ENCODE measurements at places on chromosomes 7 and 10.

DNA sequence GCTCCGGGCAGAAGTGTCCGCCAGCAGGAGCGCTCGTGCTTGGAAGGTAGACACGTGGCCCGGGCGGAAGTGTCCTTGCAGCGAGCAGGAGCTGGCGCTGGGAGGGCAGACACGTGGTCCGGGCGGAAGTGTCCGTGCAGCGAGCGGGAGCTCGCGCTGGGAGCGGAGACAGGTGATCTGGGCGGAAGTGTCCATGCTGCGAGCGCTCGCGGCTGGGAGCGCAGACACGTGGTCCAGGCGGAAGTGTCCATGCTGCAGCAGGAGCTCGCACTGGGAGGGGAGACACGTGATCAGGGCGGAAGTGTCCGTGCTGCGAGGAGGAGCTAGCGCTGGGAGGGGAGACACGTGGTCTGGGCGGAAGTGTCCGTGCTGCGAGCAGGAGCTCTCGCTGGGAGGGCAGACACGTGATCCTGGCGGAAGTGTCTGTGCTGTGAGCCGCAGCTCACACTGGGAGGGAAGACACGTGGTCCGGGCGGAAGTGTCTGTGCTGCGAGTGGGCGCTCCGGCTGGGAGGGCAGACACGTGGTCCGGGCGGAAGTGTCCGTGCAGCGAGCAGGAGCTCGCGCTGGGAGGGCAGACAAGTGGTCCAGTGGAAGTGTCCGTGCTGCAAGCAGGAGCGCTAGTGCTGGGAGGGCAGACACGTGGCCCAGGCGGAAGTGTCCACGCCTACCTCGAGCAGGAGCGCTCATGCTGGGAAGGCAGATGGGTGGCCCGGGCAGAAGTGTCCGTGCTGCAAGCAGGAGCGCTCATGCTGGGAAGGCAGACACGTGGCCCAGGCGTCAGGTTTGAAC lies 41.1 kb upstream of the PRKAR1B start:
- no peak for DNase-seq

GRCh38 chr10:18414061-18414460 lies 237.3 kb downstream of the NSUN6 start:
- no peak for DNase-seq

- no peak for DNase-seq
Measured at GRCh38 chr7:158596309-158596708, 8.7 kb upstream of the PTPRN2 start.

DNA sequence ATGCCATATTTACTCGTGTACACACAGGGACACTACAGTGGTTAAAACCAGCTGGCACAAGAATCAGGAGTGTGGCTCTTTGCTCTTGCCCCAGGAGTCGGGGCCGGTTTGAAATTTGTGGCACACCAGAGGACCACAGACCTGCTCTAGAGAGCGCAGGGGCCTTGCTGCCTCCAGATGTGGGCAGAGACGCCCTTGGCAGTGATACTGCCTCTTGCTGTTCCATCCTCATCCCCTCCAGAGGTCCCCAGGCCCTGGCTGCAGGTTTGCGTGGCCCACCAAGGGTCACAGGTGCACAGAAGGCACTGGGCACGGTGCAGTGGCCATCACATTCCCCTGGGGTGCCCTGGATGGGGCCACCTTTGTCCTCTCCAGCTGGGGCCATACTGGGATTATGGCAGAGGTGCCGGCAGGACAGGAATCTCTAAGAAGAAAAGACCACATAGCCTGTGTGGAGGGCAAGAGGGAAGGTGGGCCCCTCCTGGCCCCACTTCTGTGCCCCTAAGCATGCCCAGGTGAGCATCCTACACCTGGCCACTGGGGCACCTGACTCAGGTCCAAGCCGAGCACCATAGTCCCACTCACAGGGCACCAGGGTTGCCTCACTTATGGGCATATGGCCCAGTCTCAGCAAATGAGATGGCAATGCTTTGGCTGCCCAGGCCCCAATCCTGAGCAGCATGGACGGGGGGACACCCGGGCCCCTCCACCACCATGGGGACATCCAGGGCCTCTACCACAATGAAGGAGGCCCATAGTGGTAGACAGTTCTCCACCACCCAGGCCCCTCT lies 45.6 kb downstream of the FOXL3 start:
- no peak for DNase-seq

DNA sequence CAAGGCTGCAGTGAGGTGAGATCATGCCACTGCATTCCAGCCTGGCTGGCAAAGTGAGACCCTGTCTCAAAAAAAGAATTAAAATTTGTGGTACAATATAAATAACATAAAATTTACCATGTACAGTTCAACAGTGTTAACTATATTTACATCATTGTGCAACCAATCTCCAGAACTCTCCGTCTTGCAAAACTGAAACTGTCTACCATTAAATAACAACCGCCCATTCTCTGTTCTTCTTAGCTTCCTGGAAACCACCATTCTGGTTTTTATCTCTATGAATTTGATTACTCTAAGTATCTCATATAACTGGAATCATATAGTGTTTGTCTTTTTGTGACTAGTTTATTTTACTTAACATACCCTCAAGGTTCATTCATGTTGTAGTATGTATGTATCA lies 167.6 kb downstream of the AUTS2 start:
- DNase-seq, result no peak

GRCh38 chr10:131997366-131998049 lies 15.8 kb upstream of the BNIP3 start:
- DNase-seq, result no peak

- DNase-seq, result no peak
Measured at GRCh38 chr7:40327873-40328272, 193.1 kb downstream of the SUGCT start.

DNA sequence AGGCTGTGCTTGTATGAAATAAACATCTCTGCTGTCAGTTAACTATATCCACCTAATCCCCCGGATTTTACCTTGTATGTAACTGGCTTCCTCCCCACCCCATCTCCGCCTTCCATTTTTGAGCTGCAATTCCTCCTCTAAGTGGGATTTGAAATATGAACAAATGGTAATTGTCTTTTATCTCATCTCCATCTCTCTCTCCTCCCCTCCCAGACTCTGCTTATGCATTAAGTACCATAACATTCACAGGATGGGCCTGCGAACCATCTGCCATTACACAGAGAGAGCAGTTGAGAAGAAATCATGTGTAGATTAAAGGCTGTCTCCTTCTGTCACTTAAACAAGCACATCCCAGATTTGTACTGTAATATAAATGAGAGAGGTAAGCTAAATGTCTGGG lies 1169.9 kb downstream of the TYW1 start:
- no peak for DNase-seq

DNA sequence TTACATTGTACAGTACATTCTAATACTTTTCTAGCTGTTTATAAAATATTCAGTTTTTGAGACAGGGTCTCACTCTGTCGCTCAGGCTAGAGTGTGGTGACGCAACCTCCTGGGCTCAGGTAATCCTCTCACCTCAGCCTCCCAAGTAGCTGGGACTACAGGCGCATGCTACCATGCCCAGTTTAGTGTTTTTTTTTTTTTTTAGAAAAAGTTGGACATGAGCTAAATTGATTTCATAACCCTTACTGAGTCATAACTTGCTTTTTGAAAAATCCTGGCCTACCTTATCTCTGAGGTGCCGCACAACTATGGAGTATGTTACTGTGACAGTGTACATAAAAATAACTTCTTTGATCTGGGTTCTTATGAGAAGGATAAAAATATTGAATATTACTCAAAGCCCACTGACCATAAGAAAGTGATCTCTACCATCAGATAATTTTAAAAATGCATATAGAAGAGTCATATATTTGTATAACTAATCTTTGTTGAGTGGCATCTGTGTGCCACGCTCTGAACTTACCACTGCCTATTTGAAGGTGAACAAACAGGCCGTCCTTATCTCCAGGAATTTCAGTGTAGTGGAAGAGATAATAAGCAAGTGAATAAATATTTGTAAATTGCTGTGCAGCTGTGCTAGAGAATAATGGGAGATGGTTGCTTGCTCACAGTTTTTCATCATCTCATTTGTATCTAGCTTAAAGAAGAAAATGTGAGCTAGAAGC lies 73.2 kb downstream of the PPP1R9A start:
- DNase-seq, result no peak

DNA sequence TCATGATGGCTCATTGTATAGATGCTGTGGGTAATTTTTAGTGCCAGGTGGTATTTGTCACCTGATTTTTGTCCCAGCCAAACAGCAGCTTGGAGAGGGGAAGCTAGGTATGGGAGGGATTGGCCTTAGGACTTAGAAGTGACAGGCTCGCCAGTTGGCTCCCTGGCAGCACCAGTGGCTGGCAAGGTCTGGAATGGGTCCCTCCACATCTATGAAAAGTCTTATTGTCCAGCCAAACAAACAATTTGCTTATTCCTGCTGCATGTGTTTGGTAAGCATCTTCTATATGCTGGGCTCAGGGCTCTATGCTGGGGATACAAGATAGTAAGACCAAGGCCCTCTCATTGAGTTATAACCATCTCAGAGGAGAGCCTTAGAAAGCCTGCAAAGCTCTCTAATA lies 42.5 kb downstream of the SORCS3 start:
- no peak for DNase-seq

DNA sequence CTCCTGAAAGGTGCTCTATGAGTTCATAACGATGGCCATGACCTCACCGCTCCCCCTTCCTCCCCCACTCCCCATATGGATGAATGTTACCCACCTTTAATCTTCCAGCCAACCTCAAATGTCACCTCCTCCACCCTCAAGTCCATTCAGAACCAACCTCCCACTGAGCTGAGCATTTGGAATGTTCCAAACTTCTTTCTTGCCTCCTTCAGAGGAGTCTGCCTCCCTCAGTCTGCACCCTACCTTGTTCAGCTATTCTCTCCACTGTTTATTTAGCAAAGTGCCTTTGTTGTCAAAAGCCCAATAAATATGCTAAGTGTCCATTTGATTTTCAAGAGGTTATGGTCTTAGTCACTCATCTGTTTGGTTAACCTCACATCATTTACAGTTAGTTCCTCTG lies 22.9 kb upstream of the MTPAP start:
- DNase-seq, result no peak

GRCh38 chr10:79928028-79928583 lies 20.8 kb downstream of the SFTPD start:
- DNase-seq, result no peak

DNA sequence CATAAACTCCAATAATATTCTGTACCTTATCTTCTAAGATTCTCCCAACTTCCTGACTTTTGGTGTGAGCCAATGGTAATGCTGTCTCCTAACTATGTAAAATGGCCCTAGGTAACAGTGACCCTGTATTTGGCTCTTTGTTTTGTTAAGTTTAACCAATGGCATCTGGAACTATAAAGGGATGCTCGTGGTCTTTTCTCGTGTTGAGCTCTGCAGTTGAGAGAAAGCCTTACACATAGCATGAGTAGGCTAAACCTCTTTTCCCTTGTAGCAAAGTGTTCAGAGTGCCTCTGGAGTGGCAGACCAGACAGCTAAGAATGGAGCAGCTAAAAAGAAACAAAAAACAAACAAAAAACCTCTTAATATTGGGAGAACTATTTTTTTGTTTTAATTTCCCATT lies 5.2 kb downstream of the TES start:
- DNase-seq, result no peak

- no peak for DNase-seq
Measured at GRCh38 chr7:44471436-44471835, 19.0 kb downstream of the NUDCD3 start.

- DNase-seq, result no peak
Measured at GRCh38 chr7:18306696-18307095, 188.9 kb upstream of the HDAC9 start.

DNA sequence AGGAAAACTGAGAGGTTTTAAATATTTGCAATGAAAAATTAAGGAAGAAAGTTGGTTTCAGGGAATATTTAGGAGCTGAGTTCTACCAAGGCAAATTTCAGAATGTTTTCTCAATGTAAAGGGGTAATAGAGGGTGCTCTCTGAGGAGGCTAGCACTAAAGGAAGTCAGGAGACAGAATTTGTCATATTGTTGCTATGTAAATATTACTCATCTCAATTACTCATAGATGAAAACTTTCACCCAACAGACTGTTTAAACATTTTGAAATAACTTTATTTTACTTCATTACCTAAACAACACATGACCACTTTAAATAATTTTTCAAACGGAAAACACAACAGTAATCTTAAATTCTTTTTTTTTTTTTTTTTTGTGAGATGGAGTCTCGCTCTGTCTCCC lies 274.8 kb upstream of the NRG3 start:
- DNase-seq, result peak; percentile 2

DNA sequence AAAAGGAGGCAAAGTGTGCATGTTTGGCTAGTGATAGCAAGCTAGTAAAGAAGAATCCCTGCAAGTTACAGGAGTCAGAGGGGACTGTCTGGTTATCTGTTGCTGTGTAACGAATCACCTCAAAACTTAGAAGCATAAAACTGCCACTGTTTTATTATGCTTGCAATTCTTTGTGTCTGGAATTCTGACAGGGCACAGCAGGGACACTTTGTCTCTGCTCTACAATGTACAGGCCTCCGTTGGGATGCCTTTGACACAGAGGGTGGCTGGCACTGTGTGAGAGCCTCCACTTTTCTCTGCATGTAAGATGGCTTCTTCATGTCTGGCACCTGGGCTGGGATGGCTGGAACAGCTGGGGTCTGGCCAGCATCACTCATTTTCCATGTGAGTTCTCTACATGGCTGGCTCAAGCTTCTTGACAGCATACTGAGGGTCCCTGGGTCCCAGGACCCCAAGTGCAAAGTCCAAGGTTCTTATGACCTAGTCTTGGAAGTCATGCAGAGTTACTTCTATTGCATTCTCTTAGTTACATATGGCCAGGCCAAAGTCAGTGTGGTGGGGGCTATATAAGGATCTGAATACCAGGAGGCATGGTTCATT lies 276.9 kb downstream of the RPS24 start:
- no peak for DNase-seq

DNA sequence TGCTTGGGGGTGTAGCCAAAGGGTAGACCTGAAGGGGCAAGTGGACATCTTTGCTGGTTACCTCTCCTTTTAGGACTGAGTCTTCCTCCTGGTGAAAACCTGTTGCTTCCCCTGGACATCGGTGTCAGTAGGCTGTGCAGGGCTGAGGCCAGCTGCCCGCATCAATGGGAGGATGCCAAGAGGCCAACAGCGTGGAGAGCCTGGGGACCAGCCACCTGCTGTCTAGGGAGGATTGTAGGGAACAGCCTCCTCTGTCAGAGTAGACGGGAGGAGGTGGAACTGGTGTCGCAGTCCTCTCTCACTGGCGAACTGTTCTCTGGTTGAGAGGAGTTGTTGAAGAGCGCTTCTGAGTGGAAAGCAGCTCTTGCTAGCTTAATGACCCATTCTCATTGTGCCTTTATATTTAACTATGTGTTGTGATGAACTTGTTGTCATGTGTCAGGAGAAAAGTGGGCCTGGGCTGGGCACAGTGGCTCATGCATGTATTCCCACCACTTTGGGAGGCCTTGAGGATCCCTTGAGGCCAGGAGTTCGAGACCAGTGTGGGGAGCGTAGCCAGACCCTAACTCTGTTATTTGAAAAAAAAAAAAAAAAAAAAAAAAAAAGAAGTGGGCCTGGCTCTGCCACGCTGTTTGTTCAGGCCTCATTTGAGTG lies 1.8 kb downstream of the SUFU start:
- DNase-seq, result no peak

All from fibroblast of skin of left quadriceps (primary cell).